ENCODE measurements at places on chromosomes 7 and 10.

DNA sequence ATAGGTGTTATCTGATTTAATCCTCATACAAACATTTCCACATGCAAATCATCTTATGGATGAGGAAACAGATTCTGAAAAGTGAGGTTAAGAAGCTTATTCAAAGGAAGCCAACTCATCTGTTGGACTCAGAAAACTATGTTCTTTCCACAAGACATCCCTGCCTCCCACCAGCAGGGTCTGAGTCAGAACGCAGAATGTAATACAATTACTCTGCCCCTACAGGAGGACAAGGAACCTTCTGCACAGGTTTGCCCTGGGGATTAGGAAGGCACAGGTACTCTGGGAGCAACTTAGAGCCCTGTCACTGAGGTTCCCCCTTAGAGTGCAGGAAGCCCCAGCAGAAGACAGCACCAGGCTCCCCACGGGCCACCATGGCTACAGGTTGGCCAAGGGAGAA is 255.7 kb downstream of the TNS3 start:
- DNase-seq: no peak

DNA sequence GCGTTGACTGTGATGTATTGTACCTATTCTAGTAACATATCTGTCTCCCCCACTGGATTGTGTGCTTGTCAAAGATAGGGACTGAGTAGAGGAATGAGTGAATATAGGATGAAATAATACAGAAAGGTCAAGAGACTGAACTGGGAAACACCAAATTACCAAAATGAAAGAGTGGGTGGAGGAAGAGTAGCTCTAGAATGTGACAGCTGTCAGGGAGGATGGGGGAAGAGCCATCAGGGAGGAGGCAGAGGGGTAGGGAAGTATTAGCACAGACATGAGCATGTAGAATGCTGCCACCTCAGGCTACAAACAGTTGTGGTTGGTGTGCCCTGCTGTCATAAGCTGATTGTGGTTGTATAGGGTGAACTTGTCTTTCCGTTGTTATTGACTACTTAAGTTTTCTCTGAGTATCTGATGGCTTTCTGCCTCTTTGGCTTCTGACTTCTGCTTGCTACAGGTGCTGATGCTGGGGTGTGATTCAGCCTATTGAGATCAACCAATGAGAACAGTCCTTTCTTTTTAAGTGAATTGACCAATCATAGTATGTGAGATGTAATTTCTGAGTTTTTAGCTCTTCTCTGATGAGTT is 5.6 kb downstream of the CCSER2 start:
- peak; percentile 57 for DNase-seq

DNA sequence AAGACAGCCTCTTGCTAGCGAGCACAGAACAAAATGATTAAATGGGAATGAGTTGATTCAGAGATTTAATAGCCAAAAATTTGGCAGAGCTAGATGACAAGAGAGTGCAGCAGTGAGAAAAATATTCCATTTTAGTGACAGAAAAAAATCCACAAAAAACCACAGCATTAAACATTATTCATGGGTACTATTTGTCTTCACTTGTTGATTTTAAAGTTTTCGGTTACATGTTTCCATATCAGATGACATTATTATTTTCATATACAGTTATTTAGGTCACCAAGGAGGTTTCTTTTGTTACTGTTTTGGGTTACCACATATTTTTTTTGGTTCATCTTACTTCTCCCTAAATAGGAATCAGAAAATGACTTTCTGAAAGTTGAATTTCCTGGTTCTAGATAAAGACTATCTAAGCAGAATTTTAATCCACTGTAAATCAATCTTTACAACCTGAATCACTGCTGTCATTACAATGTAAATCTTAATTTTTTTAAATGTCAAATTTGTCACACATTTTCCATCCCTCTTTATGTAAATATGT is 87.9 kb downstream of the SVIL start:
- DNase-seq: no peak

- DNase-seq: no peak
These were observed 3.9 kb upstream of the MLLT10 start for GRCh38 chr10:21530168-21530567.

GRCh38 chr7:11009631-11010030 is 36.0 kb downstream of the PHF14 start:
- DNase-seq: no peak

DNA sequence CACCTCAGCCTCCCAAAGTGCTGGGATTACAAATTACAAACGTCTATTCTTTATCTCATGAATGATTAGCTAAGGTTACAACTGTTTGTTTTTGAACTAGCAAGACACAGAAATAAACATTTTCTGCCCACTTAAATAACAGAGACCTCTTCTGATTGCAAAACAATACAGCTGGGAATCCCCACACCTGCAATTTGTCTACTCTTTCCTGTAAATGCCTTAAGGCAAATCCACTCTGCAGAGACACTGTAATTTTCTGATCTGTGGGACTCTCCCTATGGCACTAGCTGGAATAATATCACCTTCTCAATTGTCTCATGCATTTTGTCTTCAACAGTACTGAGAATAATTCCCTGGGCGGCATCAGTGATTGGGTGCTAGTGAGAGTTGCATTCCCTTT is 149.3 kb upstream of the FAM3C start:
- no peak for DNase-seq

Measured in activated effector memory CD4-positive, alpha-beta T cell treated with Interleukin-2 at 50 U/mL for 16 hours (primary cell).